Urinary bladder (tissue), 4 donors: ENCODE measurements at places on chromosomes 6 and 20. TPM values are rescaled to one million over a fixed set of nuclear protein-coding genes. Genes with fewer than 3 reads are reported as not detected.
A peak's percentile ranks its signal among the peaks of the same experiment; 100 is the strongest.

- no peak for DNase-seq
Observed at GRCh38 chr20:7159903-7160302, 392.4 kb downstream of the BMP2 start.

GRCh38 chr6:163260111-163260895 lies 154.2 kb upstream of the QKI start:
- peak; percentile 11 for DNase-seq

DNA sequence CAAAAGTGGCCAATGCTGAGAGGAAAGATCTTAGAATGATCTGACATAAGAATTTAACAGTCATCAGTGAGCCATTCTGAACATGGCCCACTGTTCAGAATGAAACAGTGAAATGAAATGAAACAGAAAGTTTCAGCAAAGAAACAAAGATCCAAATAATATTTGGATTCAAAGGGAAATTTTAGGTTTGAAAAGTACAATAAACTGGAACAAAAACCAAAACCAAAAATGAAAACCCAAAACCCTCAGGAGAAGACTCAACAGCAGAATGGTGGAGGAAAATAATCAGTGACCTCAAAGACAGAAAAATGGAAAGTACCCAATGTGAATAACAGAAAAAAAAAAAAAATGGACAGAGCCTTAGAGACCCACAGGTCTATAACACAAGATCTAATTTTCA lies 66.1 kb upstream of the EMILIN3 start:
- no peak for DNase-seq

DNA sequence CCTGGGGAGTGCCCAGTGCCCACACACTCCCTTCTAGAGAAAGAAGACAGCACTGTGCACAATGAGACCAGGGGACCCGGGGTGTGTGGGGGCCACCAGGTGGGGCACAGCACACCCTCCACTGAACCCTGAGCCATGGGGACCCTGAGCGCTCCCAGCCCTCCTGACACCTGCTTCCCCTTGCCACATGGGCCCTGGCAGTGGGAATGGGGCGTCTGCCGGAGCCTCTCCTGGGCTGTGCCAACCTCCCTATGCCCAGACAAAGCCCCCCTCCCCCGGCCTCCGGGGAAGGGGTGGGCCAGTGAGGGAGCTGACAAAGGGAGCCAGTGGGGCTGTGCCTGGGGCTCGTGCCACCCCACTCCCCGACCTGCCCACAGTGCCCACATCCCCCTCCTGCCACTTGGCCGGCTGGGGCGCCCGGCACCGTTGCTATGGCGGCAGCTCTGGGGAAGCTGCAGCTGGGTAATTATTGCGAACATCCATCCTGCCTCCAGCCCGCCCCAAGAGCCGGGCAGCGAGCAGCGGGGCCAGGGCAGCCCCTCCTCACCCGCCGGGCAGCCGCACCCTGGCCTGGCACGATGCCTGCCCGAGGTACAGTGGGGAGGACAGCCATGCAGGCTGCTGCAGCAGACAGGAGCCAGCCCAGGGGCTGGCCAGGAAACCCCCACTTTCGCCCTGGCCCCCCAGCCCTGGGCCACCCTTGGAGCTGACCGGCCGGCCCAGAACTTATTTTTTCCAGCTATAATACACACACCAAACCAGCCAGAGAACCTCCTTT lies 41.9 kb upstream of the NOL4L start:
- DNase-seq: no peak

- DNase-seq: no peak
Observed at GRCh38 chr6:116363759-116364158, 7.0 kb upstream of the DSE start.

DNA sequence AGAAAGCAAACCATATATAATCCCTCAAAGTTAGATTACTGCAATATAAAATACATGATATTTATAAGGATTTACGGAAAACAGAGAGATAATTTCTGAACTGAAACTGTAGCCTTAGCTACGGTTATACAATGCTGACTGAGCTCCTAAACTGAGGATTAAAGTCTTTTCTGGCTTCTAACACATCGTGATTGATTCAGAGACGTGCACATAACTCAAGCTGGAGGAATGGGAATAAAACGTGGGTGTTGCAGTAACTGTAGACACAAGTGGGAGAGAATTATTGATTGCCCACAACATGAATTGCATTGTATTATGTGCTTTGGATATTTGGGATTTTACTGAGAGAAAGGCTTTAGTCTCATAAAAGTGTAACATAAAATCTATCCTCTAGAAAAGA lies 418.0 kb upstream of the OPRM1 start:
- no peak for DNase-seq

The PRDM13 gene
- total RNA-seq: not detected

The TMC2 gene
- total RNA-seq: 0.16 TPM

The FOXS1 gene
- 4.7 TPM for total RNA-seq

DNA sequence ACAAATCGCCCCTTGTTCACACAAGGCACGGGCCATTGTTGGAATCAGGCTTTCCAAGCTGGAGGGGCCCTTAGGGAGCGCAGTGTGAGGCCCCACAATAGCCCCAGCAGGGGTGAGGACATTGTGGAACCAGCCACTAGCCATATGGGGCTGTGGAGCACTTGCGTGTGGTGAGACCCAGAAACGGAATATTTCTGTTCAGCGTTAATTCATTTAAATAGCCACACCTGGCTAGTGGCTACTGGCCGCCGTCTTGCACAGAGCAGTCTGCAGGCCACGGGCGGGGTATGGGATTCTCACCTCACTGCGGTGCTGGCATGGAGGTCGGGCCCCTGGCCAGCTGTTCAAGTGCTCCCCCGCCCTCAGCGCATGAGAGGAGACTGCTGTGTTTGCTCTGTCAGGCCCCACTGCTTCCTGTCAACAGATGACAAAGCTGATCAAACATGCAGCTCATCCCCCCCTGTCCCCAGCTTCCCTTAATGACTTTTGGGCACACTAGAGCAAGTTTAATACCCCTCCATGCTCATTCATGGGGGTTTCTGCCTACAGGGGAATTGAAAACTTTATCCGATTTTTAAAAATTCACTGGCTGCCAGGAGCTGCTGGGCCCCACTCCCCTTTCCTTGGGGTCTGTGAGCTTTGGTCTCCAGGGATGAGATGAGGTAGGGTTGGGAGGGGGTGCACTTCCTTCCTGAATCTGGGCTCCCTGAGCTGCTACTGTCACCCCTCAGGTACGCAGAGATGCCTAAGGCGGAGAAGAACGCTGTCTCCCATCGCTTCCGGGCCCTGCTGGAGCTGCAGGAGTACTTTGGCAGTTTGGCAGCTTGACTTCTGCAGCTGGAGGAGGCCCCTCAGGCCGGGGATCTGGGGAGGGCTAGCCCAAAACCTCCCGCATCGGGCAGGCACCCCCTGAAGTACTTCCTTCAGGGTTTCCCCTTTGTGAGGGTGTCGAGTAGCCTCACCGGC lies 13.6 kb downstream of the ITPA start:
- no peak for DNase-seq

- no peak for DNase-seq
Observed at GRCh38 chr6:34305982-34306708, 57.3 kb upstream of the SMIM29 start.

GRCh38 chr20:46797206-46797605 lies 87.8 kb downstream of the SLC2A10 start:
- DNase-seq: no peak
